ENCODE measurements at places on chromosomes 7 and 10.

DNA sequence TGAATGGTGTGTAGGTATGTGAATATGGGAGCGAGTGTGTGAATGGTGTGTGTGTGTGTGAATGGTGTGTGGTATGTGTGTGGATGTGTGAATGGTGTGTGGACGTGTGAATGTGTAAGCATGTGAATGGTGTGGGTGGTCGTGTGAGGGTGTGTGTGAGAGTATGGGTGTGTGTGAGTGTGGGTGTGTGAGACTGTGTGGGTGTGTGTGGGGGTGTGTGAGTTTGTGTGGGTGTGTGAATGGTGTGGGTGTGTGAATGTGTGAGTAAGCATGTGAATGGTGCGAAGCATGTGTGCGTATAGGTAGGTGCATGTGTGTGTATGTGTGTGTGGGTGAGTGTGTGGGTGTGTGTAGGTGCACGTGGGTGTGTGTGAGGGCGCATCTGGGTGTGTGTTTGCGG is 160.7 kb upstream of the COBL start:
- no peak overlapping the region for H3K27ac ChIP-seq
- H3K4me1 ChIP-seq = peaks cover 7% of the 10 kb centered on the region
- no peaks in the 10 kb centered on the region for H3K36me3 ChIP-seq
- peaks cover 15% of the 10 kb centered on the region for H3K27me3 ChIP-seq
- no peak for DNase-seq
- no peak overlapping the region for H3K4me3 ChIP-seq

- no peak overlapping the region for H3K4me3 ChIP-seq
- H3K36me3 ChIP-seq = no peaks in the 10 kb centered on the region
- no peak for DNase-seq
- no peaks in the 10 kb centered on the region for H3K4me1 ChIP-seq
- peaks cover 25% of the 10 kb centered on the region for H3K27me3 ChIP-seq
- H3K27ac ChIP-seq = no peak overlapping the region
Observed at GRCh38 chr7:137669706-137670105, 177.1 kb downstream of the DGKI start.

DNA sequence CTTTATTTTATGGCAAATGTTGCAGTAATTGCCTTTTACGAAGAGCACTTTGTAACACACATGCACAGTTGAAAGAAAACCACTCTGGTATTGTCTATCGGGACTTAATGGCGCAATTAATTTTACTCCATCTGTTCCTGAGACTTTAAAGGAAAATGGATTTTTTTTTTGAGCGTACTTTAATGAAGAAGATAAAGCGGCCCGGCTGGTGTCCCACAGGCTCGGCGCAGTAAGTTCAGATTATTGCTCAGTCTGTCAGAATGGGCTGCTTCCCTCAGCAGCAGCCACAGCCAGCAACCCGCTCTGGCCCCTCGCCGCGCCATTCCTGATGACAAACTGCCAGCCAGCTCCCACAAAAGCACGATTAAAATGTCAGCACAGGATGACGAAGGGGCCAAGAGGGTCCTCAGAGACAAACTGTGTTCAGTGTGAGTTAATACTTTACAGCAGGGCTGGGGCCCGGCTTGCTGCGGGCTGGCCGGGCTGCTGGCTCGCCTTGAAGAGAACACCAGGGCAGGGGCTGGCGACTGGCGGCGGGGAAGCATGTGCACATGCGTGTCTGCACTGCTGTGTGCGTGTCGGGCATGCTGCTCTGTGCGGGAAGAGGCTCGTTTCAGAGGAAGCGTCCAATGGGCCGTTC is 501.0 kb upstream of the GALNT17 start:
- DNase-seq = no peak
- H3K4me1 ChIP-seq = no peaks in the 10 kb centered on the region
- H3K27me3 ChIP-seq = peaks cover 50% of the 10 kb centered on the region
- H3K27ac ChIP-seq = no peak overlapping the region
- H3K36me3 ChIP-seq = no peaks in the 10 kb centered on the region
- H3K4me3 ChIP-seq = no peak overlapping the region

DNA sequence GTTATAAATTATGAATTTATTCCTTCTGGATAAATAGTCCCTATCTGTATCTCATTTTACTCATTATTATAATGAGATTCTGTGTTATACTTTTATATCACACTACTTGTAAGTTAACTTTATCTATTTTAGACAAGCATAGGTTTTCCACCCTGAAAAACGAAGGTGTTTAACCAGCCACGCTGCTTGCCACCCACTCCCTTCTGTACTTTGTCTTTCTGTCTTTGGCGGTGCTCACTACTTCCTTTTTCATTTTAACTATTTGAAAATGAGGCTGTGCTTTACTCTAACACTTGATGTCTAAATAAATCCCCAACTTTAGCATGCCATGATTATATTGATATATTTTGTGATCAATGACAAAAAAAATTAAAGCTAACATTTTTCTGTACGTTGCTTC is 952.9 kb downstream of the DNAJB9 start:
- no peaks in the 10 kb centered on the region for H3K36me3 ChIP-seq
- no peak for DNase-seq
- H3K4me1 ChIP-seq = no peaks in the 10 kb centered on the region
- no peak overlapping the region for H3K27ac ChIP-seq

- no peak overlapping the region for H3K4me3 ChIP-seq
- DNase-seq = no peak
- H3K27me3 ChIP-seq = no peaks in the 10 kb centered on the region
- no peaks in the 10 kb centered on the region for H3K4me1 ChIP-seq
Observed at GRCh38 chr7:119974972-119975371, 298.0 kb upstream of the KCND2 start.

GRCh38 chr7:95736635-95737034 is 35.7 kb upstream of the DYNC1I1 start:
- 0 out of 3 replicates have a peak, but pooled peaks cover 3% of the 10 kb centered on the region for H3K27me3 ChIP-seq
- H3K4me3 ChIP-seq = no peak overlapping the region
- no peak for DNase-seq
- no peak overlapping the region for H3K27ac ChIP-seq
- no peaks in the 10 kb centered on the region for H3K4me1 ChIP-seq

GRCh38 chr7:27897441-27897847 is 157.5 kb downstream of the TAX1BP1 start:
- no peaks in the 10 kb centered on the region for H3K36me3 ChIP-seq
- H3K4me3 ChIP-seq = no peak overlapping the region
- no peak for DNase-seq
- no peak overlapping the region for H3K27ac ChIP-seq
- peaks cover 18% of the 10 kb centered on the region for H3K27me3 ChIP-seq
- no peaks in the 10 kb centered on the region for H3K4me1 ChIP-seq

- H3K36me3 ChIP-seq = no peaks in the 10 kb centered on the region
- DNase-seq = no peak
- H3K27me3 ChIP-seq = no peaks in the 10 kb centered on the region
- no peak overlapping the region for H3K27ac ChIP-seq
Observed at GRCh38 chr10:81981724-81982123, 106.7 kb downstream of the NRG3 start.

GRCh38 chr10:63788152-63788821 is 267.1 kb downstream of the REEP3 start:
- DNase-seq = no peak
- no peak overlapping the region for H3K27ac ChIP-seq
- H3K27me3 ChIP-seq = no peaks in the 10 kb centered on the region

DNA sequence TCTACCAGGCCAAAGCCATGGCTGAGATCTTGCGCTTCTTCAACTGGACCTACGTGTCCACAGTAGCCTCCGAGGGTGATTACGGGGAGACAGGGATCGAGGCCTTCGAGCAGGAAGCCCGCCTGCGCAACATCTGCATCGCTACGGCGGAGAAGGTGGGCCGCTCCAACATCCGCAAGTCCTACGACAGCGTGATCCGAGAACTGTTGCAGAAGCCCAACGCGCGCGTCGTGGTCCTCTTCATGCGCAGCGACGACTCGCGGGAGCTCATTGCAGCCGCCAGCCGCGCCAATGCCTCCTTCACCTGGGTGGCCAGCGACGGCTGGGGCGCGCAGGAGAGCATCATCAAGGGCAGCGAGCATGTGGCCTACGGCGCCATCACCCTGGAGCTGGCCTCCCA is 142.7 kb downstream of the GRM3 start:
- H3K36me3 ChIP-seq = no peaks in the 10 kb centered on the region
- no peak for DNase-seq
- peaks cover 10% of the 10 kb centered on the region for H3K27me3 ChIP-seq
- H3K4me1 ChIP-seq = peaks cover 5% of the 10 kb centered on the region

DNA sequence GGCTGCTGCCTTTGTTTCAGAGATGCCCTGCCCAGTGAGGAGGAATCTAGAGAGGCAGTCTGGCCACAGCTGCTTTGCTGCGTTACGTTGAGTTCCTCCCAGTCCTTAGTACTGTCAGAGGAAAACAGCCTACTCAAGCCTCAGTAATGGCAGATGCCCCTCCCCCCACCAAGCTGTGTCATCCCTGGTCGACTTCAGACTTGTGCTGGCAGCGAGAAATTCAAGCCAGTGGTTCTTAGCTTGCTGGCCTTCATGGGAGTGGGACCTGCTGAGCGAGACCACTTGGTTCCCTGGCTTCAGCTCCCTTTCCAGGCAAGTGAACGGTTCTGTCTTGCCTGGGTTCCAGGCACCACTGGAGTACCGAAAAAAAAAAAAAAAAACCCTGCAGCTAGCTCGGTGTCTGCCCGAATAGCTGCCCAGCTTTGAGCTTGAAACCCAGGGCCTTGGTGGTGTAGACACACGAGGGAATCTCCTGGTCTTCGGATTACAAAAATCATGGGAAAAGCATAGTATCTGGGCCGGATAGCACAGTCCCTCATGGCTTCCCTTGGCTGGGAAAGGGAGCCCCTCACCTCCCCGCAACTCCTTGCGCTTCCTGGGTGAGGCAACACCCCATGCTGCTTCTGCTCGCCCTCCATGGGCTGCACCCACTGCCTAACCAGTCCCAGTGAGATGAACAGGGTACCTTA is 9.1 kb downstream of the SDHAF3 start:
- peak overlapping the region; percentile 94 for H3K27ac ChIP-seq
- H3K4me1 ChIP-seq = peaks cover 32% of the 10 kb centered on the region
- peak overlapping the region; percentile 45 for H3K4me3 ChIP-seq
- peaks cover 2% of the 10 kb centered on the region for H3K36me3 ChIP-seq

DNA sequence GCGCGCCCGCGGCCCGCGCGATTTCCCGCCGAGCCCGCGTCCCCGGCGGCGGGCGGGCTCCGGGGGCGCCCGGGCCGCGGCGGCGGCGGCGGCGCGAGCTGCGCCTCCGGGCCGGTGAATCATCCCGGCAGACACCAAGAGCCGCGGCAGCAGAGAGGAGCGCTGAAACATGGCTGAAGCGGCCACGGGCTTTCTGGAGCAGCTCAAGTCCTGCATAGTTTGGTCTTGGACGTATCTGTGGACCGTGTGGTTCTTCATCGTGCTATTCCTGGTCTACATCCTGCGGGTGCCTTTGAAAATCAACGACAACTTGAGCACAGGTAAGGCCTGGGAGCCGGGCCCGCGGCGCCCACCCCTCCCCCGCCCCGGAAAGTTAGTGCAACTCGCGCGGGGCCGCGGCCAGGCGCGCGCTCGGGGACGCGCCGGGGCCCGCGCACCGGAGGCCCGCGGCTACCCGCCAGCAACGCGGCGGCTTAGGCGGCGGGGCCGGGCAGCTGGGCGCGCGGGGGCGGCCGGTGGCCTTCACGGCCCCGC is at the start of gene ST7:
Gene ST7 (plus strand): TSS at position 130 of the 534 bp plus-strand sequence. CDS start 40 bp downstream, at position 170.
- DNase-seq = peak; percentile 90
- H3K36me3 ChIP-seq = peaks cover 8% of the 10 kb centered on the region
- peak within 1 kb of the TSS; percentile 95 for H3K27ac ChIP-seq
- peak within 1 kb of the TSS; percentile 79 for H3K4me3 ChIP-seq
- peaks cover 27% of the 10 kb centered on the region for H3K4me1 ChIP-seq

- no peak overlapping the region for H3K27ac ChIP-seq
- peaks cover 8% of the 10 kb centered on the region for H3K27me3 ChIP-seq
- no peak overlapping the region for H3K4me3 ChIP-seq
- no peaks in the 10 kb centered on the region for H3K36me3 ChIP-seq
Observed at GRCh38 chr7:51146816-51147586, 169.6 kb downstream of the COBL start.

- no peak overlapping the region for H3K4me3 ChIP-seq
- H3K36me3 ChIP-seq = no peaks in the 10 kb centered on the region
- H3K4me1 ChIP-seq = no peaks in the 10 kb centered on the region
- no peaks in the 10 kb centered on the region for H3K27me3 ChIP-seq
Observed at GRCh38 chr10:31549896-31550295, 230.9 kb downstream of the ZEB1 start.

DNA sequence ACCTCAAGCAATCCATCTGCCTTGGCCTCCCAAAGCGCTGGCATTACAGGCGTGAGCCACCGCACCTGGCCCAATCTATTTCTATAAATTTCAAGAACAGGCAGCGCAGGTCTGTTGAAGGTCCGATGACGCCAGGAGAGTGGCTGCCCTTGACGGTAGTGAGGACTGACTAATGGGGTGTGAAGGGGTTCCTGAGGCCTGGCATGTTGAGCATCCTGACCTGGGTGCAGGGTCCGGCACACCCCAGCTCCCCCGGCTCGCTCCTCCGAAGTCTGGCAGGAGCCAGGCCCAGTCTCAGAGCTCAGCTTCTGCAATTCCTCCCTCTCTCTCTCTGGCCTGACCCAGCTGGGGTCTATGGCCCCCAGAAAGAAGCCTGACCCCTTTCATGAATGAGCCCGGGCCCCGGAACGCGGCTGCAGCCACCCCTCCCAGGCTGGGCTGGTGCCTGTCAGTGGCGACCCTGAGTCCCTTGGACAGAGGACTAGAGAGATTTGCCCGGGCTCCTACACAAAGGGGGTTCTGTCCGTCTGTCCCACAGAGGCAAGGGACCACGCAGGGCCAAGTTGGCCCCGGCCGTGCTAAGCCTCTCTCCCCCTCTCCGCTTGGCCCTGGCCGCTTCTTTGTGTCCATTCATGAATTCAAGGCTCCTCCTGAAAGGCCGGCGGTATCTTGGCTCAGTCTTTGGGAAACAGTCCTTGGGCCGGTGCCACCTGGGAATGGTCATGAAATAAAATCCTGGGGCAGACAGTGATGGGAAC is 18.8 kb downstream of the MMD2 start:
- no peak for DNase-seq
- H3K27ac ChIP-seq = no peak overlapping the region
- H3K4me1 ChIP-seq = no peaks in the 10 kb centered on the region
- H3K27me3 ChIP-seq = peaks cover 47% of the 10 kb centered on the region

- no peak for DNase-seq
- H3K4me1 ChIP-seq = 0 out of 2 replicates have a peak, but pooled peaks cover 6% of the 10 kb centered on the region
- no peaks in the 10 kb centered on the region for H3K36me3 ChIP-seq
- no peak overlapping the region for H3K4me3 ChIP-seq
- H3K27me3 ChIP-seq = peaks cover 70% of the 10 kb centered on the region
- H3K27ac ChIP-seq = no peak overlapping the region
Observed at GRCh38 chr7:155269766-155270585, 27.7 kb upstream of the INSIG1 start.

DNA sequence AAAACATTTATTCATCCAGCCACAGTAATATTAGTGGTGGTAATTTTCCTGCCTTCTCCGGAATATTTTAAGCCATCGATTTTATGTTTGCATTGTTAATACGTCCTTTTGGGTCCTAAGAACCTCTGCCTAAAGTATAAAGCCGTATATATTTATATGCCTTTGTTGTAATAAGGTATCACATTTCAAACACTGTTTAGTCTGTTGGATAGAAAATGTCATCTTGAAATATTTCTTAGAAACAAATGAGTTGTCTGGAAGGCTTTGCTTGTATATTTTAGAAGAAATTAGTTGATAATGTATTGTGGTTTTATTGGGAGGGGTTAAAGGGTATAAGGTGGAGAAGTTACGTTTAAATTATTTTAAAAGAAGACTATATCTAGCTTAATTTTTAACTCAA is 11.1 kb downstream of the PRPF18 start:
- no peaks in the 10 kb centered on the region for H3K27me3 ChIP-seq
- H3K4me1 ChIP-seq = no peaks in the 10 kb centered on the region
- peaks cover 19% of the 10 kb centered on the region for H3K36me3 ChIP-seq
- no peak overlapping the region for H3K4me3 ChIP-seq
